Stimulated activated CD8-positive, alpha-beta memory T cell treated with anti-CD3 and anti-CD28 coated beads, Interleukin-15, amount 100 ng/mL, for 48 hours (primary cell): ENCODE measurements at places on chromosomes 13 and 19.

GRCh38 chr19:11205939-11206570 is 8.7 kb upstream of the KANK2 start:
- DNase-seq: no peak

GRCh38 chr13:103358255-103358932 is 292.2 kb upstream of the SLC10A2 start:
- DNase-seq: no peak

- no peak for DNase-seq
Observed at GRCh38 chr19:53864308-53864836, 3.3 kb upstream of the MYADM start.

GRCh38 chr13:70249332-70250064 is 141.2 kb upstream of the KLHL1 start:
- no peak for DNase-seq

- DNase-seq: no peak
Observed at GRCh38 chr13:43095771-43096719, 72.7 kb downstream of the DNAJC15 start.

GRCh38 chr19:35645680-35646511 is 2.2 kb upstream of the COX6B1 start:
- DNase-seq: no peak

- no peak for DNase-seq
Observed at GRCh38 chr19:56369886-56370676, 23.3 kb downstream of the ZNF582 start.

DNA sequence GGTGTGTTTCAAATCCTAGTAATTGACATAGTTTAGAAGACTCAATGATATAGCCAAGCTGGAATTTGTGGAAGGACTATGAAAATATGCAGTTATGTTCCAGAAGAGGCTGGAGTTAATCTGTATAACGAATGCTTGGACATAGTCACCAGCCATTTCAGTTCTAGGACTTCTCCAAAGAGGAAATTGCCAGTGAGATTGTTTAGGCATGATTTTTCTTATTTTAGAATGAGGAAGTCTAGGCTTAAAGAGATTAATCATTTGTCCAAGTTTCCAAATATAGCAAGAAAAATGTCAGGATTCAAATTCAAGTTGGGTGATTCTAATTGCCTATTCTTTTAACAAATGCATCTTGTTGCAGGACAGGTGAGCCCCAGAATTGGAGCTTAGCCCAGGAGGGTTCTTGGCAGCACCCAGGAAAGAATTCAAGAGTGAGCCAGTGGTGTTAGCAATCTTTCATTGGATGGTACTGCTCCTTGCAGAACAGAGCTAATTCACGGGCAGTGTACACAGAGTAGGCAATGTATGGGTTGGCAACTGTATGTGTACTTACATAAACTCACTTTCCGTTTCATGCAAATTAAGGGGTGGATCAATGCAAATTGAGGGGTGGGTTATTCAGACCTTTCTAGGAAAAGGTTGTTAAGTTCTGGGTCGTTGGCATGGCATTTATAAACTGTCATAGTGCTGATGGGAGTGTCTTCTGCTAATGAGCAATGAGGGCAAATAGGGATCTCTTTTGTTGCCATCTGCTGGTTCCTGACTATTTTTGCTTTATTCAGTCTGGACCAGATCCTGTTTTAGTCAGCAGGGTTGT is 763.1 kb upstream of the SLITRK1 start:
- no peak for DNase-seq

GRCh38 chr19:35143231-35143715 is at the start of gene FXYD7:
Gene FXYD7, plus strand, starts transcription at chr19:35143255. Its CDS starts 79 bp downstream, at chr19:35143334.
- no peak for DNase-seq

DNA sequence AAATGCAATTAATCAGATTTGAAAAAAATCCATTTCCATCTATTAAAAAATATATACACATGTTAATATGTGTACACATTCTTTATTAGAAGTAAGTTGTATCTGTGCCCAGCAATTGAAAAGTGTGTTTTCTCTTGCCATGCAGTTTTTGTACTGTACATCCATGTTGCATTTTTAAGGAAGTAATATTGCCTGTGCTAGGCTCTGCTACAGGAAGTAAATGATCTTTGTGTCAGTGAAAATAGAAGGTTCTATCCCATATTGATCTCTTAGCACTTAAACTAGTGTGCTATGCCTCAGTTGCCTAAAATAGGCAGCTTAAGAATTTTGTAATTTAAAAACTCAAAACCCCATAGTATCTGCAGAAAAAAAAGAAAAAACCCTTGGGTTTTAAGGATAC is 122.5 kb downstream of the CDK8 start:
- no peak for DNase-seq

- no peak for DNase-seq
Observed at GRCh38 chr13:98786023-98786422, 33.6 kb upstream of the SLC15A1 start.

- no peak for DNase-seq
Observed at GRCh38 chr19:49069026-49069425, 3.5 kb downstream of the KCNA7 start.

GRCh38 chr13:98108341-98108740 is 34.6 kb upstream of the FARP1 start:
- DNase-seq: no peak

GRCh38 chr13:54606944-54607343 is 1578.3 kb downstream of the OLFM4 start:
- no peak for DNase-seq

DNA sequence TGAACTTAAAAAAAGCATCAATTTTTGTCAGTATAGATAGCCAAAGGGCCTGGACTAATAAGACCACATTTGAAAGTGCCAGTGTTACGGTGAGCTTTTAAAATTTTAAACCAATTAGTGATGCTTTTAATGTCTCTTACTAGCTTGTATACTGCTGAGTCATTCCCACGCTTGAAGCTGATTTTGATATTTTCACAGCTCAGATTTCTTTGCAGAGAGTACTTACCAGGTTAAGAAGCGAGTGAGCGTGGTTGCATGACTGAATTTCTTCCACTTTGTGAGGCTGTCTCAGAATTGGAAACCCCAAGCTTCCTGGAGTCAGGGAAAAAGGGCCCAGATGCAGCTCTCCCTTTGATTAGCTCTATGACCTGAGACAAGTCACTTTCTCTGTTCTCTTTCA is 74.5 kb upstream of the NBEA start:
- no peak for DNase-seq

DNA sequence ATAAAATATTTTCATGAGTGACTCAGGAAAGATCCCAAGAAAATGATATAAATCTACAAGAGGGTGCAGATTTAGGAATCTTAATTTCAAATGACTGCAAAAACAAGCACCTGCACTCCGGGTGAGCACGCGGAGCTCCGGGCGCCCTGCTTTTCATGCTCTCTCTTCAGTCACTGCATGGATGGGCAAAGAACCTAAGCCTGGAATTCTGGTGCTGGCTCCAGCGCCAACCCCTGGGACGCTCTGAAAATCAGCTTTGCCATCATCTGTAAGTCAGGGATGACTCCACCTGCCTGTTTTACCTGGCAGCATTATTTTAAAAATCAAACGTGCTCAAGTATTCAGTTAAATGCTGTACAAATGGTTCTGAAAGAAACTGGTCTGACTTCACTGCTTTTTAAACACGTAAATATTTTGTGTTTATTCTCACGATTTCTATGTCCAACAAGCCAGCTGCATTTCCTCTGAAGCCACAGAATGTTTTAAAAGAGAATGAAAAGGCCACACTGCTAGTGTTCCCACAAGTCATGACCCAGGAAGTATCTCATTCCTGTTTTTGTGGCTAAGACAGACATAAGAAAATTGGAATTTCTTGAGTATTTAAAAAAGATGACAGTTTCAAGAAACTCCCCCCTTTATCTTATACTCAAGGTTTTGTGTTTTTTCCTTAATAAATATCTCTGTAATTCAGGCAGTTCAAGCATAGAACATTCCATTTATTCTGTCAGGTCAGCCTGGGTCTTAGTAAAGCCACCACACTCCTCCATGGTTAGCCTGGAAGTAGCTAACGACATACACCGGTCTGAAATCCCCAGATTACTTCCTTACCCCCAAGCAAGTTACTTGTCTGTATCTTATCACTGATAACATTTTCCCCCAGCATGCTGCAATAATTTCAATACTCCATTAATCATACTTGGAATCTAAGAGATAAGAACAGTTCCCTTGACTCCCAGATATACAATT is 81.1 kb downstream of the COL4A1 start:
- no peak for DNase-seq

GRCh38 chr13:98981369-98982080 is 3.7 kb upstream of the DOCK9 start:
- DNase-seq: no peak

GRCh38 chr13:40422588-40423235 is 243.7 kb downstream of the FOXO1 start:
- DNase-seq: no peak

DNA sequence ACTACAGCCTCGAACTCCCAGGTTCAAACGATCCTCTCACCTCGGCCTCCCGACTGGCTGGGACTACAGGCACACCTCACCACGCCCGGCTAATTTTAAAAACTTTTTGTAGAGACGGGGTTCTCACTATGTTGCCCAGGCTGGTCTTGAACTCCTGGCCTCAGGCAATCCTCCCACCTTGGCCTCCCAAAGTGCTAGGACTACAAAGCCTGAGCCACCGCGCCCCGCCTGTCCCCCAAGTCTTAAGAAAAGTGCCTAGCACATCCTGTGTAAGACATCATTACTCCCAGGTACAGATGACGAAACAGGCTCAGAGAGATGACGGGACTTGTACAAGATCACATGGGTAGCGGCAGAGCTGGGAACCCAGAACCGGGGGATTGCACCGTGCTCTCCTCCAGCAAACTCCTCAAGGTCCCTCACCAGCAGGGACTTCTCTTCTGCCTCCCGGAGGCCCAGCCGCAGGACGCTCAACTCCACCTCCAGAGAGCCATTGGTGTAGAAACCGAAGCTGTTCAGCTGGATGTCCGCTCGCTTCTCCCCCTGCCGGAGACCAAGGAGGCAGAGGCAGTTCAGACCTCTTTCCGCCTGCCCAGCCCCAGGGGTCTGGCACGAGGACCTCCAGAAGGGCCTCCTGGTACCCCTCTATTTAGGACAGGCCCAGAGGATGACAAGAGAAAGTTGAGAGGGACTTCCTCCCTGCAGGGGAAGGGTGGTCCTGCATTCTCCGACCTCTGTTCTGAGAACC is 1.0 kb downstream of the GPR108 start:
- DNase-seq: peak; percentile 62

- DNase-seq: no peak
Observed at GRCh38 chr13:20801707-20802106, 27.9 kb upstream of the EEF1AKMT1 start.

- no peak for DNase-seq
Observed at GRCh38 chr13:47409778-47410177, 512.9 kb upstream of the HTR2A start.

GRCh38 chr13:111854403-111854802 is 212.5 kb upstream of the SOX1 start:
- no peak for DNase-seq

DNA sequence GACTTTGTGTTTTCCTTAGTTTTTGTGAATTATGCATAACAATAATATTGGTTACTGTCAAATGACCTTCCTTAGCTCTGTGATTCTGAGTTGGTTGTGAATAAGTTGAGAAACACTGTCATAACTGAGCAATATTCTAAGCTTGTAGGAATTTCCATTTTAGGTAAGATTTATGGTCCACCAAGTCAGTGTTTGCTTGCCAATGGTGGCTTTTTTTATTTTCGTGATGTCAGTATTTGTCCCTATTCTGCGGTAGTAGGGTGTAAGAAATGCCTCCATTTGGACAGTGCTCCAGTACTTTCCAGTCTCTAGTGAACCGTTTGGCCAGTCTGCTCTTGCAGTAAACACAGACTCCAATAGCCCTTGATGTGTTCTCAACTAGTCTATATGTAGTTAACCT is 94.7 kb downstream of the FRY start:
- DNase-seq: no peak

DNA sequence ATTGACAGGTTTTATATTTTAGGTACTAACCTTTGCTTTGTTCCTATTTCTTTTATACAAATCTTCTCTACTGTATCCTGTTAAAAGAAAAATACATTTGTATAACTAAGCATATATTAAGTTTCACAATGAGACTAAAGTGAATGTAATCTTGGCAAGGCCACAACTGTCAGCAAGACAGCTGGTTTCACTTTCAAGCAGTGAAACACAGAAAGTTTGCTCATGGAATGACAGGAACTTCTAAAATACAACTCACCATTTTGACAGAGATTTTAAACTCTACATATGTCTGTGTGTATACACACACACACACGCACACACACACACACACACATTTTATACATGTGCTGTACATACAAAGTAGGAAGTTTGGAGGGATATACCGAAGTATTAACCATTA is 53.3 kb downstream of the PARP4 start:
- no peak for DNase-seq

DNA sequence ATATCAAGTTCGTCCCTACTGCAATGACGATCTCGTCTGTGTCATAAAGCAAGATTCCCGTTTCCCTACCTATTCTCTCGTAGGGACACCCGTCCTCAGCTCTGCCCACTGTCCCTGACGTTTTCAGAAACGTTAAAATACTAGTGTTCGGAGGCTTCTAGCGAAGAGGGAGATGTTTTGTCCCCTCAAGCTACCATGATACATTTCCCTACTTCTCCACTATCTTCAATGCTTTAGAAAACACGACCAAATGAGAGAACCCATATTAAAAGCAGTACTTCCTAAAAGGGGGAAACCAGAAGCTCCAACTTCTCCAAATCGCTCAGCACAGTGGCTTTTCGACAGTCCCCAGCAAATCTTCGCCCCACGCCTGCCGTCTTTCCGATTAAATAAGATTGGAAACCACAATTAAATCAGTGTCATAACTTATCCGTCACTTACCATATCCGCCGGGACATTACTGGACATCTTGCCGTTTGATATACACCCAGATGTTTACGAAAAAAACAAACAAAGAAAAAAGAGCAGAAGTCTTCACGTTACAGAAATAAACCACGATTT is 1.3 kb downstream of the UBL3 start:
- DNase-seq: no peak

DNA sequence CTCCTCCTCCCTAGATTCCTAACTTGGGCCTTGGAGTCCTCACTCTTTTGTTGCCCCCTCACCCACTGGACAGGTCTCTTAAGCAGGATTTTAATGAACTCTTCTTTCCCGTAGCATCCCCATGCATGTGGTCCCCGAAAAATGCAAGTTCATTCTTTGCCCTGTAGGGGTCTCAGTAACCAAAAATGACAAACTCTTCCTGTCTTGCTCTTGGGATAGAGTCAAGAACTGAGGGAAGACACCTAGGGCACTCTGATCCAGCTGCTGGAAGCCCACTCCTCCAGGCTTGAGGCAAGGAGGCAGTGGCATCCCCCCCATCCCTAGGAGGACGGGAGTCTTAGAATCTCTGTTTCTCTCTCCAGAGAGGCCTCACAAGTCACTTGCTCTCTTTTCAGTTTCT is 987.0 kb downstream of the DIAPH3 start:
- DNase-seq: no peak

DNA sequence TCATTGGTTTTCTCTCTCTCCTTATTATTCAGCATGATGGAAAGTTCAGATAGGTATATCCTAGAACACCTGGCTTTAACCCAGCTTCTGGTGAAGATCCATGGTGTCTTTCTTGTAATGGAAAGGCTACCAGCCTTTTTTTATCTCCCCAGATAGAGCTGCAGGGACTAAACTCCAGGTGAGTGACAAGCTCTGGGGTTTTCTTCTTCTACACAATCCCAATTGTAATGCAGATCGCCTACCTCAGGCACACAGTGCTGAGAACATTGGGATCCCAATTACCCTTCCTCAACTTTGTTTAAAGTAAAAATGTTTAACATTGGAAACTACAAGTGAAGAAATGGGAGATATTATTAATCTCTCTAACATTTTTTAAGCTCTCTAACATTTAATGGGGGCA is 1851.7 kb downstream of the PCDH9 start:
- DNase-seq: no peak
